Stimulated activated CD4-positive, alpha-beta T cell treated with anti-CD3 and anti-CD28 coated beads, Interleukin-12 subunit alpha, Interleukin-12 subunit beta, amount 100 ng/mL, for 4 hours (primary cell): ENCODE measurements at places on chromosomes 4 and X.

DNA sequence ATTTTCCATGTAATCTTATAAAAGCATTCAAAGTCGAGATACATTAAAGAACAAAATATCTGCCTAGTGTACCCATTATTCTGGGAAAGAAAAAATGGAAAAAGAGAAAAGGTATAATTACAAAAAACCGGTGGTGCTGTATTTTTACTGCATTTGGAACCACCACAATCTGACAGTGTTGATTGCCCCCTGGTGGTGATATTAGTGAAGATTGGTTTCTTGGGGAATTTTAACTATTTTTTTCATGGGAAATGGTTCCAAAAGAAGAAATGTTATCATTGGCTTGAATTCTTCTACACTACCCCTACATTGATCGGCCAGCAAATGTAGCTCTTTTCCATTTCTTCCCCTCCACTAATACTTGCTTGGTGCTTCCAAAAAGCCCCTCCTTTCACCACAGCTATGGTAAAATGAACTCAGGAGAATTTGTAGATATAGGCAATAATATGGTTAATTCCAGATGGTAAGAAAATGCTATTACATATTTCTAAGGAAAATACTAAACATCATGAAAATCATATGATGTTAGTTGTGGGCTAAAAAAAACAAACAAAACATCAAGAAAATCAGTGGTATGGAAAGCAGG, 50.0 kb downstream of the COX18 start:
- no peak for DNase-seq

DNA sequence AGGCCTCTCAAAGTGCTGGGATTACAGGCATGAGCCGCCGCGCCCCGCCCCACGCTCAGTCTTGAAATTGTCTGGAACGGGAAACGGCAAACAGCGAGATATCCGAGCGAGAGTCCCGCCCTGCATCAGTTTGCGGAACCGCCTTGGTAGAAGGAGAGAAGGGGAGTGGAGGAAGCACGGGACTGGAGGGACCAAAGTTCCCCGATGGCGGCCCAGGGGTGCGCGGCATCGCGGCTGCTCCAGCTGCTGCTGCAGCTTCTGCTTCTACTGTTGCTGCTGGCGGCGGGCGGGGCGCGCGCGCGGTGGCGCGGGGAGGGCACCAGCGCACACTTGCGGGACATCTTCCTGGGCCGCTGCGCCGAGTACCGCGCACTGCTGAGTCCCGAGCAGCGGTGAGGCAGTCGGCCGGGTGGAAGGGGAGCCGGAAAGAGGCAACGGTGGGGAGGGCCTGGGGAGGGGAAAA, at the start of gene BST1:
TSS of gene BST1 (plus strand) at position 125 of the 463 bp plus-strand sequence. CDS start at position 205, 80 bp downstream.
- peak; percentile 38 for DNase-seq

DNA sequence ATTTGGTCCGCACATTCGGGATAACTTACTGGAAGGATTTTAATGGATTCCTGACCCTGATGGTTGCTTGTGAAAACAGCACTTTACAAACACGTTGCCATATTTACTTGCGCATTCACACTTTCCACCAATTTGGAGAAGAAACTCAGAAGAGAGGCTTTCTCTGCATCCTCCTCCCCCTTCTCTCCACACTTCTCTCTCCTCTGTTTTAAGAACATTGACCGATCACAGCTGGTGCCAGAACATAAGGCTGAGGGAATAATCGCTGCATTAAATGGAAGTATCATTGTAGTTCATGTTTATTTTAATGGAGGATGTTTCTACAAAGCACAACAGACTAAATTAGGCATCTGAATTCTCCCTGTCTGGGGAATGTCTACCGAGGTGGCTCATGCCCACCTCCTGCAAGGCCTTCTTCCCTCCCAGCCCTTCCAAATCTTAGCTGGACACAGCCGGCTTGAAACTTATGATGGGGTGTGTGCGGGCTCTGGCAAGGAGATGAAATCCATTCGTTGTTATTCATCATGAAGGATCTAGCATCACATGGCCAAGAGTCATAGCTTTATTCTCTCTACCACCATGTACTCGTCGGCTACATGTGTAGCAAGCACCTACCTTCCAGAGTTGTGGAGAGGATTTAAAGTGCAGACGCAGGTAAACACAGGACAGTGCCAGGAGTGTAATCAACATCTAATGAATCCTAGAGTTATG, 204.1 kb downstream of the LDB2 start:
- no peak for DNase-seq

- DNase-seq: no peak
Measured at GRCh38 chrX:120672389-120672788, 42.5 kb upstream of the C1GALT1C1 start.

- DNase-seq: no peak
Measured at GRCh38 chr4:151184523-151185458, 85.4 kb downstream of the RPS3A start.

DNA sequence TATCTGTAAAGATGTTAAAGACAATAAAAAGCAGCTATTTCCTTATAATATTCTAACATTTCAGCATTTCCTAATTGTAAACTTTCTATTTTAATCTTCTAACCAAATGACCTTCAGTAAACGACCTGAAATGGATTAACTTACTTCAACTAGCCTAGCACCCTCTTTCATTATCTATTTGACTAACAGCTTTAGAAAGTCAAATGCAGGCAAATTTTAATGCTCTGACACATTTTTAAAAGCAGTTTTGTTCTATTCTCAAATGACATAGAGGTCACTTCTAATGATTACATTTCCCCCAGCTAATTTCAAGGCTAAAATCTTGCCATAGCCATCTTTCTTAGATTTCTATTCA, 41.9 kb downstream of the SLC7A11 start:
- no peak for DNase-seq

GRCh38 chrX:109840585-109840984, 107.5 kb upstream of the ACSL4 start:
- DNase-seq: no peak

DNA sequence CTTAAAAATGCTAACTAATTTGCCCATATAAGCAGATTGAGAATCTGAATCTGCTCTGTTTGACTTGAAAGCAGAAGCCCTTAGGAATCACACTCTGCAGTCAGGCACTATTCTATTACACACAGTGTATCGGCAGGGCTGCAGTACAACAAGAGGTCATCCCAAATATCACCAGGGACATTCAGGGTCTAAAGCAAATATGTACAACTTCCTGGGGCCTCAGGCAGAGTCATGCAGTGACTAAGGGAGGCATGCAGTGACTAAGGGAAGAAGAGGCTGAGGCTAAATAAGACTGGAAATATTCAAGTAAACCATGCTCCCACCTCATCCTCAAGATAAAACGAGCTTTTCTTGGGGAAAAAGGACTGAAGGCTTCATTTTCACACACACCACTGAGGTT, 20.9 kb downstream of the MAPK10 start:
- DNase-seq: no peak

DNA sequence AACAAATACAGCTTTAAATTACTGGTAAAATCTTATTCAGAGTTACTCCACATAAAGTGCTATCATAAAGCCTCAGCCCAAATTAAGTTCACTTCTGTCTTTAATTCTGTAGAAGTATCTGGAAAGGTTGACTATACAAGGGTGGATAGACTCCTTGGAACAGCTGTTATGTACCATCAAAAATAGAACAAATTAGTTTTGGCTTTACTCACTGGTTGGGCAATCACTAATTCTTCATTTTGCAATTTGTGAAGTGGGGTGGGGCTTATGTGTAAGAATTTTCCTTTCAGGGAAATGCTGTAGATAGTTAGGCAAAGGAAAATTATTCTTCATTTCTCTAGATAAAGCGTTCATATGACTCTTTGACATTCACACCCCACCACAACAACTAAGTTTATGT, 7.8 kb downstream of the DIAPH2 start:
- DNase-seq: no peak

GRCh38 chr4:145808848-145809512, 129.0 kb downstream of the C4orf51 start:
- DNase-seq: no peak

GRCh38 chrX:437661-438390, 51.1 kb upstream of the PPP2R3B start:
- no peak for DNase-seq

GRCh38 chr4:24578364-24578763, 6.0 kb downstream of the DHX15 start:
- no peak for DNase-seq

DNA sequence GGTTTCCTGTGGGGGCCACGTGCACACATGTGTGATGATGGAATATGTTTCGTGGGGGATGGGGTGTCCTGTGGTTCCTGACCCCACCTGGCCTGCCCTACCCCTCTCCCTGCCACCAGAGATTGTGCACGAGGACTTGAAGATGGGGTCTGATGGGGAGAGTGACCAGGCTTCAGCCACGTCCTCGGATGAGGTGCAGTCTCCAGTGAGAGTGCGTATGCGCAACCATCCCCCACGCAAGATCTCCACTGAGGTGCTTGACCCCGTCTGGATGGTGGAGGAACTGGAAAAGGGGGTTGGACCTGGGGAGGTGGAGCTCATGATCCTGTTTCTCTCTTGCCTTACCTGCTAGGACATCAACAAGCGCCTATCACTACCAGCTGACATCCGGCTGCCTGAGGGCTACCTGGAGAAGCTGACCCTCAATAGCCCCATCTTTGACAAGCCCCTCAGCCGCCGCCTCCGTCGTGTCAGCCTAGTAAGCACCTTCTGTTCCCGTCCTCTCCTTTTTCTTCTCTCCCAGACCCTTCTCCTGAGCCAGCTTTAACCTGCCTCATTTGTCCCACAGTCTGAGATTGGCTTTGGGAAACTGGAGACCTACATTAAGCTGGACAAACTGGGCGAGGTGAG, 5.9 kb downstream of the CDK16 start:
- no peak for DNase-seq

GRCh38 chr4:63618883-63619718, 790.1 kb downstream of the TECRL start:
- DNase-seq: no peak

DNA sequence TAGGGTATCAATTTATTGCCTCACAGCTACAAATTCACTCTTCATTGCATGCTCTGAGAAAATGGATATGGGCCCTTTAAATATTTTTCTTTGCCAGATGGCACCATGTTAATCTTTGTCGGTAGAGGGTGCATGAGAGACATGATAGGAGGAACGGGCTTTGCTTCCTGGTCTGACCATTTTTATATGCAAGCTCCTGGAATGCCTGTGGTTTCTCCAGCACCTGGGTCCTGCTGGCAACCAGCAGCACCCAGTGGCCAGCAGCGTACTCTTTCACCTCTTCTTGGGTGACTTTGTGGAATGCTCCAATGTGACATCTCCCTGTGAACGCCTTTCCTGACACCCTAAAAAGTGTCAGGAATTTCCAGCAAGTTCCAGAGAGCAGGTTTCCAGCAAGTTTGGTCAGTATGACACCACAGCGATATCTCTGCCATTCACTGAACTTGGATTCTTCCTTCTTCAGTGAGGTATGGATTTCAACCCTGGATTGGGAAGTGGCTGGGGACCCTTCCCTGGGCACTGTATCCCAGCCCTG, 140.3 kb upstream of the PGRMC2 start:
- DNase-seq: no peak

GRCh38 chr4:3134201-3134600, 59.7 kb downstream of the HTT start:
- no peak for DNase-seq

GRCh38 chrX:51047950-51048349, 137.4 kb downstream of the BMP15 start:
- DNase-seq: no peak

DNA sequence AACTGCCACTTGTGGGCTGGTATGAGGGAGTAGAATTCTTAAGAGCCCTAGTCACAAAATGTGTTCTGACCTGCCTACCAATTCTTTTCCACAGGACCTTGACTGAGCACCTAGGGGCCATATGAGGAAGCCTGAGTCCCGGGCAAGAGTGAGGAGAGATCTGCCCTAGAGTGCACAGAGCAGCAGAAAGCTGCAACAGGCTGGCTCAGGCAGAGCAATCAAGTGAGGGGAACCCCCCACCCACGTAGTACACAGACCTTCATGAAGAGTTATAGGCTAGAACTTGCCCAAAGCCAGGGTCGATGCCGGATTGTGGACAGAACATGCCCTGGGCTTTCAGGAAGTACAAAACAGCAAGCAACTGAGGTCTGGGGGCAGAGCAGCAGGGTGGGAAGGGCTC, 117.0 kb downstream of the SPOCK3 start:
- no peak for DNase-seq

DNA sequence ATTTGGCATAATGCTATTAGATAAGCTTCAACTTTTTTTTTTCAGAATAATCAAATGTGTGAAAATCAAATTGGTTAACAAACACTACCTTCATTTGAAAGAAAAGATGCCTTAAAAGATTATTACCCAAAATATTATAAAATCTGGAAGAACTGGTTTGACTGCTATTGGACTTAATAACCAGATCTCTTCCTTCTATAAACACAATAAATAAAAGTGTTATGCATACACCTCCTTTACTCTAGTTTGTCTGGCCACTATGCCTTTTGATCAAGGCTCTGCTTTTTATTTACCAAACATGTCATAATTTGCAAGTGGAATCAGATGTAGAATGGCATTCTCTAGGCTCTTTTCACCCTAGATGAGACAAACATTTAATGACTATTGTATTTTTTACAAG, 897.3 kb upstream of the EPHA5 start:
- no peak for DNase-seq

DNA sequence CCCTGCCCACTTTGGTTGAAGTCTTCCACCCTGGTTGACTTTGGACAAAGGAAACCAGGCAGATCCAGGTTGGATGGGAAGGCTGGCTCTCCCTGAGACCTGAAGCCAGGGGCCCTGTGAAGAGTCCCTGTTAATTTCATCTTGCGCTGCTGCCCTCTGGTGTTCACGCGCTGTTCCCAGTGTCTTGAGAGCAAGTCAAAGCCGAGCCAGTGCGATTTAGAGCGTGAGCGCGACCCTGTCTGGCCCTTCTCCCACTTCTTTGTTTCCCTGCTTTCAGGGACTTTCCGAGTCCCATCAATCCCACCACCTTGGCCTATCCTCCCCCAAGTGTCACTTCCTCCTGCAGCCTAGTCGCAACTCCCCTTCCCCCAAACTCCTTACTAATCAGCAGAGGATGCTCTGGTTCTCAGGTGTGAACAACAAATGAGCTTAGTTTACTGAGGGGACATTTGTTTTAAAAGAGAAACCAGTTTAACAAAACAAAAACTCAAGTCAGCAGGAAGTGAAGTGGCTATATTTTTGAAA, 25.8 kb upstream of the CHRNA9 start:
- peak; percentile 92 for DNase-seq

DNA sequence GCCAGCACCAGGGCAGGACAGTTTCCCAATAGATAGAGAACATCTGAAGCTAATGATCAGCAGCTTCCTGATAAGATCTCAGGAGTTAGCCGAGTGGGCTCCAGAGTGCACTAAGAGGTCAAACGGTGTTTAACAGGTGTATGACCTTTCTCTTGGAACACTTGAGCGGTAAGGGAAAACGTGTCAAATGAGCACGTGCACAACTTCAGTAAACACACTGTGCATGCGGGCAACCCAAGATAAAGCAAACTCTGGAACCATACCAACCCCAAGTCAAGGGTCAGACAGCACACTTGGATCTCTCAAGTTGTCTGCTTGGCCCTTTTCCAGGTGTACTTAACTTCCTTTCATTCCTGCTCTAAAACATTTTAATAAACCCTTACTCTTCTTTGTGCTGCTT, 1941.5 kb upstream of the PCDH10 start:
- no peak for DNase-seq

GRCh38 chrX:148956352-148956751, 455.9 kb downstream of the AFF2 start:
- no peak for DNase-seq
